CD4-positive, alpha-beta T cell treated with Interferon gamma for 1 hour (primary cell): ENCODE measurements at places on chromosomes 3 and 15.

GRCh38 chr15:38479756-38480155 lies 25.8 kb downstream of the FAM98B start:
- no peak for DNase-seq

- DNase-seq = no peak
Observed at GRCh38 chr3:119800844-119801243, 18.9 kb downstream of the NR1I2 start.

GRCh38 chr3:69085833-69086722 lies 1.3 kb downstream of the ARL6IP5 start:
- peak; percentile 57 for DNase-seq

DNA sequence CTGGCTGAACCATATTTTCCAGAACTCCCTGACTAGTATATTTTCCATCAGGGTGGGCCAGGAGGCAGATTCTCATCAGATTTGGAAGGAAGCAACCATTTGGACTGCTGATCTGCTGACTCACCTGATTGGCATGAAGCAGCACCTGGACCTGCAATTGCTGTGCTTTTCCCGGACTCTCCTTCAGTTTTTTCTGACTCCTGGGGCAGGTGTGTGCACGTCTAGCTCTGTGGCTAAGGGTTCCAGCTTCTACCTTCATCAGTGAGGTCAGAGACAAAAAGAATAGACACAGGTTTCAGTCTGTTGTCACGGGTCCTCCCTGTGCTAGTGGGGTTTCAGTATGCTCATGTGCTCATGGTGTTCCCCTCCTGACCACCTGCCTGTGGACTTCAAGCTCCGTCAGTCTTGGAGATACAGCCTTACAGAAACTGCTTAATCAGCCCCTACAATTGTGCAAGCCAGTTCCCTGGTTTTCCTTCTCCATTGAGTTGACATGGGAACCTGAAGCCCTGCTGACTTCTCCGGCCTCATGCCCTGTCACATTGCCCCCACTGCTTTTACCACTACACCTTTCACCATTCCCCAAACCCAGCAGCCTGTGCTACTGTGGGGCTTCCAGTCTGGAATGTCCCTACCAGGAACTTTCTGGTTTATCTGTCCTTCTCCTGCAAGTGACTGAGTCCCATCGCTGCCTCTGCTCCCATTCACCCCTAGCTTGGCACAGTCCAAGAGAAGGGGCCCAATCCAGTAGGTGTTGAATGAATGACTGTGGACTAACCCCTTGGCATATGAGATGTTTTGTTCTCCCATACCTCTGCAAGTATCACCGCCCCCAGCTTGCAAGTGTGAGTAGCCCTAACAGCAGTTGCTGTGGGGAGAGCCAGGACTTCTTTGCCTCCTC lies 31.7 kb downstream of the HMCES start:
- DNase-seq = no peak

GRCh38 chr3:129065720-129066073 lies 5.1 kb downstream of the GP9 start:
- DNase-seq = no peak

DNA sequence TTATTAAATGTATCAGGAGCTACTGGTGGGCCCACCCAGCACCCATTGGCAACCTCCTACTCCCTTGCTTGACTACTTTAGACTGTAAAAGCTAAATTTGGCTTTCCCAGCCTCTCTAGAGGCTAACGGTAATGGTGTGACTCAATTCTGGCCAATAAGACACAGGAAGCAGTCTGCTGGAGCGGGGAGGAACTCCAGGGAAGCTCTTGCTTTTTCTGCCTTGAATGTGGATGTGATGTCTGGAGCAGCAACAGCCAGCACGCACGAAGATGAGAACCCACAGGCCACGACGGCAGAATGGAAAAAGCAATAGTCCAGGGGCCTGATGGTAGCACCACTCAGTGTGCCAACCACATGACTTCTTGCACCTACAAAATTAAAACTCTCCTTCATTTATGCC lies 39.9 kb downstream of the RAB6B start:
- DNase-seq = no peak

DNA sequence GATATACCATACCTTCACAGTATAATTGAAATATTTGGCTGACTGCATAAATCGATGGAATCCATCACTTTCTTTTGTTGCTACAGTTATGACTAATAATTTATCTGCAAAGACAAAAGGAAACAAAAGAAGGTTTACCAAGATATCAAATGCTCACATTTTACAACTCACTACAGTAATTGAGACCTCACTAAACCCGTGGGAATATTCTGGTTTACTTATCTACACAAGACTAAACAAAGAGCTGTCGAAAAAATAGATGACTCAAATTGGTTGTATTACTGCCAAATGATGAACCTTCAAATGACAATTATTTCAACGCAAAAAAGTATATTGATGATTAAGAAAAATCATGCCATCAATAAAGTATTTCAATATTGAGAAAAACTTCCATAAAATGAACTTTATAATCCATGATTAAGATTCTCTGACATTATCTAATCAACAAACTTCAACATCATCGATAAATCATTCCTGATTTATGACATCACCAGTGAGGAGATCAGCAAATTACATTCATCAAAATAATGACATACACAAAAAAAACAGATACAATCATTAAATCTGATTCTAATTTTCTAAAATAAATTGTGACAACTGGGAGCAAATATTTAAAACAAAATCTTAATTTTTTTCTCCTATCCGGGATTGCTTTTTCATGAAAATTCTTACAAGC lies 36.7 kb downstream of the PLOD2 start:
- no peak for DNase-seq

DNA sequence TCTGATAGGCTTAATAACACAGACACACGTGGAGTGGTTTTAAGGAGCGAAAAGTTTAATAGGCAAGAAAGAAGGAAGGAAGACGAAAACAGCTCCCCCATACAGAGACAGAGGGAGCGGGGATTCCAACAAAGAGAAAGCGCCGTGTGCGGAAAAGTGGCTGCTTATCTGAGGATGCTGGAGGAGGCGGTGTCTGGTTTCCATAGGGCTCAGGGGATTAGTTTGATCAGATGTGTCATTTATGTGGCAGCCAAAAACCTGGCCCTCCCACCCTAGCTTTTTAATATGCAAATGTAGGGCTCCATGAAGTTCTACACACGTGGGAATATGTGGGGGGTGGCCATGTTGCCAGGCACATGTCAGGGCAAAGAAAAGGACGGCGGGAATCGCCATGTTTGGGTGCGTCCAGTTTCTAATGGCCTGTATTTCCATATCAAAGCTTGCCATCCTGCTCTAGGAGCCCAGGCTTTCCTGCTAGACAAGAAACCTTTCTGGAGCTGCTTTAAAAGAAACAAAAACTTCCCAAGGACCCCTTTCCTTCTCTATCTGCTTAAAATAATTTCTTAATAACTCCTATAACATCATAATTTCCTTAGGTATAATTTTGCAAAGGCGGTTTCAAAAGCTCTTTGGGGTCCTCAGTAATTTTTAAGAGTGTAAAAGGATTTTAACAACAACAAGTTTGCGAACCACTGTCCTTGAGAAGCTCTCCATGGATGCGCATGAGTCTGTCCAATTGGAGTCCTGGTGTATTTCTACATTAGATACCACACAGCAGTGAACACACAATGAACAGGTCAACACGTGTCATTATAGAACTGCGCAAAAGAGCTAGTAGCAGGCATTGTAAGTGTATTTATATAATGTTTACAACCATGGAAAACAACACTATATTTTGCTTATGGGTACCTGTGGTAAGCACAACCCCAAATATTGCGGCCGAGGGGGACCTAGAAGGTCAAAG lies 622 bp upstream of the ZNF589 start:
- no peak for DNase-seq

GRCh38 chr15:92611995-92612745 lies 43.4 kb downstream of the FAM174B start:
- no peak for DNase-seq
